ENCODE measurements at places on chromosomes 2 and 18. TPM values are rescaled to one million over a fixed set of nuclear protein-coding genes. Genes with fewer than 3 reads are reported as not detected.
A peak's percentile ranks its signal among the peaks of the same experiment; 100 is the strongest.

DNA sequence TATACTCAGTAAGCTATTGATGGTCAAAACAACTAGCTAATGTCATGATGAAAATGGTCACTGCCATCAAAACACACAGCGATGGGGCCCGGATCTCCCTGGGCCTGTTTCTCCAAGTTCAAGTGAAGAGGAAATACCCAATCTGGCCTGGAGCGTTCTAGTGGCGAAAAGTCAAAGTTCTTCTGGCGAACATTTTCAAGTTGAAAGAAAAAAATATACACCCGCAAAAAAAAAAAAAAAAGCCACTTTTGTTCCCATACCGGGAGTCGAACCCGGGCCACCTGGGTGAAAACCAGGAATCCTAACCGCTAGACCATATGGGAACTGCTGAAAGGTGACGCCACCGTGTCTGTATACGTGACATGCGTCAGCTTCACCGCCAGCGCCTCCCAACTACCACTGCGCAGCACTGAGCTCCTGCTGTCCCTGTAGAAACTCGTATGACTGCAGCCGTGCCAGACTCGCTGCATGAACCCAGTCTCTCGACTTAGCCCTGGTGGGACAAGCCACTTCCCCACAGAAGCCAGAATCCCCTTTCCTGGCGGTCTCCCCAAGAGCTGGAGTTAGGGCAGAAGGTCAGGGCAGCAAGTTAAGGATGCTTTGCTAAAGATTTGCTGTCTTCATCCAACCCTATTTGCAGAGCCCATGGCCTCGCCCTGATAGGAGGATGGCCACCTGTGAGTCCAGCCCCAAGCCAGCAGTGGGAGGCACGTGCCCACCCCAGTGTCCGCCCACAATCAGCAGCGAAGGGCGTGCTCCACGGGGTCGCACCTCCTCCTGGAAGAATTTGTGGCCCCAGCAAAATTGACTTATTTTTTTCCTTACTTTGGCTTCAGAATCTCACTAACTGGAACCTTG, 5.6 kb upstream of the IMP4 start:
- peak; percentile 94 for DNase-seq

Gene ASTL
- total RNA-seq: not detected

DNA sequence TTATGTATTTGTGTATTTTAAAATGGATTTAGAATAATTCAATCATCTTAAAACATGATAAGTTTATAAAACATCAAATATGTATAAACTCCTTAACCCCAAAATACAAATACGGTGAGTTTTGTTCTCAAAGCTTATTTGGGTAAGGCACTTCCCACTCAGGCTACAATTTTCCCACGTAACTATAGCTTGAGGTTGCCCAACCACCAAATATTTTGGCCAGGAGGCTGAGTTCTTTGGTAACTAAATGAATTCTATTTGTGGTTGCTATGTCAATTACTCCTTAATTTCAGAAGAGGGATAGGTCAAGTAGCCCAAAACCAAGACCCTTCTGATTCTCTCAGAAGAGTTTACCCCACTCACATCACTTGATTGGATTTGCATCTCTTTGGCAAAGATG, 70.4 kb downstream of the MYL12B start:
- DNase-seq: no peak

DNA sequence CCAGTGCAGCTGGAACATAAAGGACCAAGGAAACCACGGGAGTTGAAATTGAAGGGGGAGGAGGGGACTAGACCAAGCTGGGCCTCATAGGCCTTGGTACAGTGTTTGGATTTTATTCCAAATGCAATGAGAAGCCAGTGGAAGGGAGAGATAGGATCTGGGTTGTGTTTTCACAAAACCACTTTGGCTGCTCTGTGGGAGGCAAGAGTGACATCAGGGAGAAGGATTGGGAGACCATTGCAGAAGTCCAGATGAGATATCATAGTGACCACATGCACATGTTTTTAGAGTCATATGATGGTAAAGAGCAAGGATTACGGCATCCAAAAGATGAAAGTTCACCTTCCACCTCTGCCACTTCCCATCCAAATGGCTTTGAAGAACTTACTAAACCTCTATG, 210.2 kb downstream of the PAX3 start:
- DNase-seq: no peak

DNA sequence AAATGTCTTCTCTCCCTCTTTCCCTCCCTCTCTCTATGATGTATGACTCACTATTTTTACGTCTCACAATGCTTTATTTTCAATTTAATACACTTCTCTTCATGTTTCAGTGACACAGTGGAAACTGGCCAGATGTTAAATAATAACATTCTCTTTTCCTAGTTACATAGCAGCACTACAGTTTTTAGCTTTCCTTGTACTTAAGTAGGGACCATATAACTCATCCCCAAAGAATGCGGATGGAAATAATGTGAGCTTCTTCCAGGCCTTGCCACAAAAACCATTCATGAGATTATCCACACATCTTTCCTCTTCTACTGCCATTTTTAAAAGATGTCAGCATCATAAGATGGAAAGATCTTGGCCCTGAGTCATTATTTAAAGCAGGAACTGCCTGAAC, 789.4 kb downstream of the LRP1B start:
- DNase-seq: peak; percentile 29

Gene CYTIP
- total RNA-seq: not detected

DNA sequence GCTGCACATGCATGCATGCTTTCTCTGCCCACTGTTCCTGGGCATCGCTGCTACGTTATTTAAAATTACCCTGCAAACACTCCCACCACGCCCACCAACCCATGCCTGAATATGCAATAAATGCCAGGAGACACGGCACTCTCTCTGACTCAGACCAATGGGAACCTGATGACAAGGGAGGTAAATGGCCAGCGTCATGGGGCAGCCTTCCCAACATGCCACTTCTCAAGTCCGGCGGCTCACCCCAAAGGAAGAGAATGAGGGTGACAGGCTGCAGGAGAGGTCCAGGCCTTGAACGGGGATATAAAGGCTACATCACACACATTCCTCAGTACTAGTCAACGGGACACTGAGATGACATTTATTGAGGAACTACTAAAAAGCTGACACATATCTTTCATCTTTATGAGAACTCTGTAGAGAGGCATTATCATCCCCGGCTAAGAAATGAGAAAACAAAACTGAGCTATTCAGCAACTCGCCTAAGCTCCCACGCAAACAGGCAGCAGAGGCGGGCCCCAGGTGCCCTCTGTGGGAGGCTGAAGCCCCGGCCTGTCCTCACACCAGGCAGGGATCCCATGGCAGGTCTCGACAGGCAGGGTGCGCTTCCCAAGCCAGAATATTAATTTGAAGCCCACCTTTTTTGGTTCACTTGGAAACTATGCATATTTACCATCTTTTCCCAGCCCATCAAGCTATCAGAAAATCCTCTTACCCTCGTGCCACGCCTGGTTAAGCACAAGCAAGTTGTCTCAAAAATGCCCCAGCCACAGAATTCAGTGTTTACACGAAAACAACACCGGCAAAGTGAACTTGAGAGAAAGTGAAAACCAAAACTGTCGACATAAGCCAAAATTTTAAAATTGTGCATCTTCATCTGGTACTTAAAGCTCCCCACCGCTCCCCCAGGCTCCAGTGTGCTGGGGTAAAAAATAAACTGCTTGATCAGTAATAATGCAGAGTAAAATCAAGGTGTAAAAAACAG, 166.3 kb downstream of the HDAC4 start:
- DNase-seq: no peak

- no peak for DNase-seq
Observed at GRCh38 chr2:11385847-11386246, 41.4 kb upstream of the ROCK2 start.

DNA sequence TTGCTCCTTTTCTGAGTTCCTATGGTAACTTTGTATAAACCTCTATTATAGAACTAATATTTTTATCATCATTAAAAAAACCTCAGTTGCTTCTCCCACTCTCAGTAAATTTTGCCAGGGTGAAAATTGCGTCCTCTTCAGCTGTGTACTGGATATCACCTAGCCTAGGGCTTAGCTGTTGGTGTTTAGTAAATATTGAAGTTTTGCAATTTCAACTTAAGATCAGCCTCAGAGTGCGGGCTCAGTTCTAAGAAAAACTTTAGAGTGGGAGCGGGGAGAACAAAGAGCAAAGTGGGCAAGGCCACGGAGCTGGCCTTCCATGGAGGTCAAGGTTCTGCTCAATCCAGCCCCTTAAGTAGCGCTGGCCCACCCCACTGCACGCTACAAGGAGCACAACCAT, 488.3 kb upstream of the SPRED2 start:
- no peak for DNase-seq

GRCh38 chr2:23617811-23618215, 232.8 kb downstream of the KLHL29 start:
- DNase-seq: no peak

- DNase-seq: no peak
Observed at GRCh38 chr18:58562999-58563667, 65.8 kb downstream of the ALPK2 start.

Gene MROH2A
- total RNA-seq: not detected

GRCh38 chr2:149160195-149160594, 121.7 kb downstream of the LYPD6B start:
- no peak for DNase-seq

GRCh38 chr2:66575625-66576310, 140.8 kb downstream of the MEIS1 start:
- DNase-seq: no peak

Gene TMEFF2
- total RNA-seq: not detected

Gene RAB6D
- total RNA-seq: not detected

Gene MPP4
- 2.0 TPM for total RNA-seq

Gene RGPD8
- total RNA-seq: 2.4 TPM

- no peak for DNase-seq
Observed at GRCh38 chr2:15793978-15794377, 146.4 kb upstream of the MYCN start.

DNA sequence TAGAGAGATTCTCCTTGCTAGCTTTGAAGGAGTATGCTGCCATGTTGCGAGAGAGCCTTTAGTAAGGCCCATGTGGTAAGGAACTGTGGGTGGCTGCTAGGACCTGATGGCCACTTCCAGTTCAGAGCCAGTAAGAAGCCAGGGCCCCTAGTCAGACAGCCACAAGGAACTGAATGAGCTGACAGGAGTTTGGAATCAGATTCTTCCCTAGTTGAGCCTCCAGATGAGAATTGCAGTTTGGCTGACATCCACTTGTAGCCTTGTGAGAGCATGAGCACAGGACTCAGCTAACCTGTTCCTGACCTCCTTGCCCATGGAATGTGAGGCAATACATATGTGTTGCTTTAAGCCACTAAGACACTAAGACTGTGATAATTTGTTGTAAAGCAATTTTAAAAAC, 1.2 kb upstream of the WDR7 start:
- no peak for DNase-seq

Gene SLC16A14
- under 0.01 TPM for total RNA-seq

Gene BMP10
- total RNA-seq: not detected

DNA sequence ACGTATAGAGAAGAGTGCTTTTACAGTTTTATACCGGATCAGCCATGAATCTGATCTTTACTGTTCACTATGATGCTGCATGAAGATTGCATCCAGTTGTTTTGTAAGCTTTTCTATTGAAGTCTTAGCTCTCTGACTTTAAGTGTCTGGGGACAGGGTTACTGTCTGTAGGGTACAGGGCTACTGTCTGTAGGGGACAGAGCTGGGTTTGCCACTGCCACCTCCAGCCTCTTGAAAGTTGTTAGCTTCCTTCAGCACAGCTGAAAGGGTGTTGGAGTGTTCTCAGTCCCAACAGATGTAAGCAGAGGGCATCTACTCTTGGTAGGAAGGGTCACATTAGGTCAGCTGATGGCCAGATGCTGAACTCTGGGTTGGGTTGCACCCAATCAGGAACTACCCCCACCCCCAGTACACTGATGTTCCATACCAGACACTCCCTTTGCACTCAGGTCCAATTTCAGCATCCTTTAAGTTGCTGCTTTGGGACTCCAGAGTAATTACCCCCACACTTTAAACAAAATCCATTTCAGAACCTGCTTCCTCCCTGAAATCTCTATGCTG, 58.0 kb downstream of the MYL12B start:
- no peak for DNase-seq

Gene KIAA2012
- not detected for total RNA-seq

GRCh38 chr2:182245963-182246362, 180.9 kb downstream of the PDE1A start:
- DNase-seq: no peak

- DNase-seq: no peak
Observed at GRCh38 chr2:222827417-222827816, 33.4 kb upstream of the ACSL3 start.

- DNase-seq: no peak
Observed at GRCh38 chr2:71684226-71685072, 231.1 kb downstream of the DYSF start.

Gene CAB39
- total RNA-seq: 46.6 TPM

DNA sequence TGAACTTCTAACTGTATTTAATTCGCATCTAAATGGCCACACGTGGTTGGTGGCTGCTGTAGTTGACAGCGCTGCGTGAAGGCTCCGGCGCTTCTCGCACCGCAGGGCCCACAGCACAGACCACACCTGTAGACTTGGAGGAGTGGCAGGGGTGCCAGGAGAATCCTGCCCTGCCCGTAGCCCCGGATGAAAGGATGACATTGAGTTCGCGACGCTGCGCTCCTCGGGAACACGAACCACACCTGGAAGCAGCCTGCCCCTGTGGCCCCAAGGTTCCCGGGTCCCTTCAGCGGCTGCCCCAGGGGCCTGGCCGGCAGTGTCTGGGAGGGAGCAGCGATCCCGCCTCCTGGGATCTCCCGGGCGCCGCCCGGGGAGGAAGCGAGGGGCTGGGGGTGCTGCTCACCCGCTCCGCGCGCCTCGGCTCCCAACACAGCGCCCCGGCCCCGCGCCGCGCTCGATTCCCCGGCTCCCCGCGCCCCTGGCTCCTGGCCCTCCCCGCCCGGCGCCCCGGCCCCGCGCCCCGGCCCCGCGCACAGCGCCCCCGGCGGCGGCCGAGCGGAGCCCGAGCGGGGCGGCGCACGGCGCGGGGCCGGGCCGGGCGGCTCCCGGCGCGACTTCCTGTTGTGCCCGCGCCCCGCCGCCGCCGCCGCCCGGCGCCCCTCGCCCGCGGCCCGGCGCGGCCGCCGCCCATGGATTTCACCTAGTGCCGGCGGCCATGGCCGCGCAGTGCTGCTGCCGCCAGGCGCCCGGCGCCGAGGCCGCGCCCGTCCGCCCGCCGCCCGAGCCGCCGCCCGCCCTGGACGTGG, at the start of gene RNPEPL1:
TSS of gene RNPEPL1 (plus strand) at position 613 of the 806 bp plus-strand sequence. CDS start at position 716, 103 bp downstream.
- DNase-seq: peak; percentile 53

Gene TUBB8B
- not detected for total RNA-seq

Gene SH3BP4
- total RNA-seq: 20.2 TPM

- no peak for DNase-seq
Observed at GRCh38 chr2:241957276-241957675, 87.7 kb downstream of the RTP5 start.
